ENCODE measurements at places on chromosomes 3 and 15. TPM values are rescaled to one million over a fixed set of nuclear protein-coding genes. Genes with fewer than 3 reads are reported as not detected.

DNA sequence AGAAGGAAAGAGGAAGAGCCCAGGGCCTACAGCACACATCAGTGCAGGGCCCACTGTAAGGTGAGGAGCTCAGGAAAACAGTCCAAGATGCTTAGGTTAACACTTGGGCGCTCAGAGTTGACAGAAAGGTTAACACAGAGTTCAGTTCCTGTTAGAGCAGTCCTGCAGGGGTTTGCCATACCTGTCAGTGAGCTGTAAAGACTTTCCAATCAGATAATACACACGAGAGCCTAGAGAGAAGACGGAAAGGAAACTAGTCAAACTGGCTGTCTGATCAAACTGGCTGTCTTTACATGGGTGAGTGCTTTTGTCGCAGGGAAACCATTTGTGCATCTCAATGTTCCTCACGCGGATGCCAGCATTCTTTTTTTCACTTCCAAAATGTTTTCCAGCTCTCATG is 61.4 kb upstream of the ARHGEF26 start:
- DNase-seq: no peak
- peaks cover 3% of the 10 kb centered on the region for H3K4me1 ChIP-seq
- no peak overlapping the region for H3K27ac ChIP-seq
- no peaks in the 10 kb centered on the region for H3K36me3 ChIP-seq
- H3K4me3 ChIP-seq: no peak overlapping the region

- peaks cover 7% of the 10 kb centered on the region for H3K4me1 ChIP-seq
- H3K4me3 ChIP-seq: no peak overlapping the region
- H3K36me3 ChIP-seq: no peaks in the 10 kb centered on the region
- no peak overlapping the region for H3K27ac ChIP-seq
- no peak for DNase-seq
These were observed 619.9 kb downstream of the FOXP1 start for GRCh38 chr3:70963431-70964275.

DNA sequence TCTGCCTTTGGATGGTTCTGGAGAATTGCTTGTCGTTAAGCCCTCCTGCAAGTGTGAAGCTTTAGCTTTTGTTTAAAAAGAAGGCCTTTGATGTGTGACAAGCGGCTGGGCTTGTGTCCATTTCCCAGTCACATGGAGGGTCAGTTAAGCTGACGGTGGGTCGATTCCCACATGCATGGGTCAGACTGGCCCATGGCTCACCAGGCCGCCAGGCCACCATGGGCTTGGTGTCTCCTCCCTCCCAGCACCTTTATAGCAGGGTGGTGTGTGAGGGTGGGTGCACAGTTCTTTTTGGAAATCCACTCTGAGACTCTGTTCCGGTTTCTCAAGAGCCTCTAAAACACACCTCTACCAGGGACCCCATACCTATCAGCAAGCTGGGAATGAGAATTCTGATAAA is 67.2 kb downstream of the SCN5A start:
- no peak overlapping the region for H3K4me3 ChIP-seq
- DNase-seq: peak; percentile 39
- no peak overlapping the region for H3K27ac ChIP-seq
- 0 out of 2 replicates have a peak, but pooled peaks cover 2% of the 10 kb centered on the region for H3K36me3 ChIP-seq
- H3K27me3 ChIP-seq: no peaks in the 10 kb centered on the region
- H3K4me1 ChIP-seq: no peaks in the 10 kb centered on the region

DNA sequence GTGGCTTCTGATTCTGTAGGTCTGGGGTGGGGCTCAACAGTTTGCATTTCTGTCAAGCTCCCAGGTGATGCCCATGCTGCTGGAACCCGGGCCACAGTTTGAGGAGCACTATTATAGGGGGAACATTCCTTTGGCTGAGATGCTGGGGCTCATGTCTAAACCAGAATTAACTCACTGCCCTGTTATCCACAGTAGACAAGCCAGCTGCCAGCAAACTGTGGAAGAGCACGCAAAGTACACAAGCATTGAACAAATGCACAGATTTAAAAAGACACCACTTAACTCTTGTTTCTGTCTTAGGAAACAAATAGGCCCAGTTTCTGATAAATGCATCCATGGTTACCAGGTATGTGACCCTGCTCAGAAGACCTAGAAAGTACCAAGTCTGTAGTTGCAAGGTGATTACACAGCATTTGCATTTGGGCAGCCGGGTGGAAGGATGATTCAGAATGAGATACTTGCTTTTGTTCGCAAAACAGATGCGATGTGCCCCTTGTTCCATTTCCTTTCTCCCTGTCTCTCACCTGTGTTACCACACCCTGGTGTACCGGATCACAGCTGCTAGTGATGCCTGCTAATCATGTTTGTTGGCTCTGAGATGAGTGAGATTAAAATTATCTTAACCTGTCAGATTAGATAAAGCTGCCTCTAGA is 12.4 kb downstream of the GYG1 start:
- no peak overlapping the region for H3K4me3 ChIP-seq
- H3K36me3 ChIP-seq: peaks cover 2% of the 10 kb centered on the region
- no peak for DNase-seq
- no peaks in the 10 kb centered on the region for H3K4me1 ChIP-seq

- DNase-seq: no peak
- no peaks in the 10 kb centered on the region for H3K27me3 ChIP-seq
- H3K36me3 ChIP-seq: peaks cover 61% of the 10 kb centered on the region
- H3K4me1 ChIP-seq: no peaks in the 10 kb centered on the region
- H3K4me3 ChIP-seq: no peak overlapping the region
- H3K27ac ChIP-seq: no peak overlapping the region
These were observed 73.4 kb downstream of the AQR start for GRCh38 chr15:34896183-34896582.

- peaks cover 24% of the 10 kb centered on the region for H3K4me1 ChIP-seq
- H3K36me3 ChIP-seq: no peaks in the 10 kb centered on the region
- DNase-seq: no peak
These were observed 119.2 kb downstream of the PTPRG start for GRCh38 chr3:61680617-61681016.

- no peak for DNase-seq
- H3K27me3 ChIP-seq: no peaks in the 10 kb centered on the region
- no peaks in the 10 kb centered on the region for H3K4me1 ChIP-seq
- no peaks in the 10 kb centered on the region for H3K36me3 ChIP-seq
- no peak overlapping the region for H3K4me3 ChIP-seq
- no peak overlapping the region for H3K27ac ChIP-seq
These were observed 161.0 kb upstream of the ADAMTS9 start for GRCh38 chr3:64848822-64849221.

DNA sequence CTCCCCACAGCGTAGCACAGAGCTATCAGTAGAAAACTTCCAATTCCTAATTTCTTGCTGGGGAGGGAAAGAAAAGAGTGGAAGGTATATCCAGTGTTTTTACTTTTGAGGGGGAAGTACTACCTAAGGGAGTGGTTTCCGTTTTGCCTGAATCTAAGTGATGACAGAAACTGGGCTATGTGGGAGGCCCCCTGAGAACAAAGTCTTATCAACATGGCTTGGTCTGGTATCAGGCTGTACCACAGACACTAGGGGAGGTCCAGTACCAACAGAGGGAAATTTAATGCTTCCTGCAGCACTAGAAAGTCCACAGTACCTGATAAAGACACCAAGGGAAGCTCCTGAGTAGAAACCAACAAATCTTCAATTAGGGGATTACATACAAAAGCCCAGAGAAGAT is 199.2 kb downstream of the IL5RA start:
- DNase-seq: no peak
- no peaks in the 10 kb centered on the region for H3K36me3 ChIP-seq
- H3K4me1 ChIP-seq: no peaks in the 10 kb centered on the region
- H3K27me3 ChIP-seq: no peaks in the 10 kb centered on the region

GRCh38 chr15:70319466-70319865 is 221.7 kb upstream of the TLE3 start:
- DNase-seq: no peak
- H3K27me3 ChIP-seq: no peaks in the 10 kb centered on the region
- H3K4me1 ChIP-seq: no peaks in the 10 kb centered on the region

DNA sequence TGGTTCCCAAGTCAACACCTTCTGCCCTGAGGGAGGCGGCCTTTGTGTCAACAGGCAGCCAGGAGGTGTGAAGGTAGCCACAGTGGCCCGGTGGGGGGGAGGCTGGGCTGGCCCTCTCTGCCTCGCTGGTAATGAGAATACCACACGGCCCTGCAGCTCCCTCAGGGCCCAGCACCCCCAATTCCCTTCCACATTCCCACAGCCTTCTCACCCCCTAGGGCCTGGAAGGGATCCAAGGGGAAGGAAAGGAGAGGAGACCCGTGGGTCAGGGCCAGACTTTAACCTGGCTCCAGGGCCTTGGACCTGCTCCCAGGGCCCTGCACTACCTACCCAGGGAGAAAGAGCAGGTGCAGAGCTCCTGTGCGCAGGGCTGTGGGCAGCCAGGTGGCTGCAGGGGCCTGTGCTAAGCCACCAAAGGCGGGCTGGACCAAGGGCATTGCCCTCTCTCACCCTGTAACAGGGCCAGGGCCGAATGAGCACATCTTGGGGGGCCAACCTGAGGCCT is 8.7 kb upstream of the MESP2 start:
- no peaks in the 10 kb centered on the region for H3K4me1 ChIP-seq
- H3K36me3 ChIP-seq: no peaks in the 10 kb centered on the region
- no peaks in the 10 kb centered on the region for H3K27me3 ChIP-seq
- H3K4me3 ChIP-seq: no peak overlapping the region

GRCh38 chr3:17140670-17141505 is 256.1 kb downstream of the PLCL2 start:
- peaks cover 2% of the 10 kb centered on the region for H3K4me1 ChIP-seq
- H3K36me3 ChIP-seq: no peaks in the 10 kb centered on the region
- no peak overlapping the region for H3K27ac ChIP-seq
- DNase-seq: no peak
- no peaks in the 10 kb centered on the region for H3K27me3 ChIP-seq

GRCh38 chr15:31325595-31326155 is 960 bp upstream of the KLF13 start:
- DNase-seq: no peak
- peak overlapping the region; percentile 55 for H3K27ac ChIP-seq
- H3K36me3 ChIP-seq: no peaks in the 10 kb centered on the region
- H3K4me1 ChIP-seq: peaks cover 17% of the 10 kb centered on the region

GRCh38 chr3:117843356-117843755 is 1133.8 kb downstream of the TUSC7 start:
- no peak overlapping the region for H3K4me3 ChIP-seq
- no peak for DNase-seq
- no peak overlapping the region for H3K27ac ChIP-seq
- no peaks in the 10 kb centered on the region for H3K27me3 ChIP-seq
- H3K4me1 ChIP-seq: no peaks in the 10 kb centered on the region
- no peaks in the 10 kb centered on the region for H3K36me3 ChIP-seq

GRCh38 chr15:86347245-86347644 is 267.6 kb downstream of the AGBL1 start:
- no peaks in the 10 kb centered on the region for H3K36me3 ChIP-seq
- no peak overlapping the region for H3K4me3 ChIP-seq

Gene MAGEL2
- 4.5 TPM for total RNA-seq

- H3K27me3 ChIP-seq: no peaks in the 10 kb centered on the region
- H3K27ac ChIP-seq: no peak overlapping the region
- no peaks in the 10 kb centered on the region for H3K36me3 ChIP-seq
- no peak overlapping the region for H3K4me3 ChIP-seq
These were observed 345.7 kb upstream of the RBMS3 start for GRCh38 chr3:28935146-28935545.

DNA sequence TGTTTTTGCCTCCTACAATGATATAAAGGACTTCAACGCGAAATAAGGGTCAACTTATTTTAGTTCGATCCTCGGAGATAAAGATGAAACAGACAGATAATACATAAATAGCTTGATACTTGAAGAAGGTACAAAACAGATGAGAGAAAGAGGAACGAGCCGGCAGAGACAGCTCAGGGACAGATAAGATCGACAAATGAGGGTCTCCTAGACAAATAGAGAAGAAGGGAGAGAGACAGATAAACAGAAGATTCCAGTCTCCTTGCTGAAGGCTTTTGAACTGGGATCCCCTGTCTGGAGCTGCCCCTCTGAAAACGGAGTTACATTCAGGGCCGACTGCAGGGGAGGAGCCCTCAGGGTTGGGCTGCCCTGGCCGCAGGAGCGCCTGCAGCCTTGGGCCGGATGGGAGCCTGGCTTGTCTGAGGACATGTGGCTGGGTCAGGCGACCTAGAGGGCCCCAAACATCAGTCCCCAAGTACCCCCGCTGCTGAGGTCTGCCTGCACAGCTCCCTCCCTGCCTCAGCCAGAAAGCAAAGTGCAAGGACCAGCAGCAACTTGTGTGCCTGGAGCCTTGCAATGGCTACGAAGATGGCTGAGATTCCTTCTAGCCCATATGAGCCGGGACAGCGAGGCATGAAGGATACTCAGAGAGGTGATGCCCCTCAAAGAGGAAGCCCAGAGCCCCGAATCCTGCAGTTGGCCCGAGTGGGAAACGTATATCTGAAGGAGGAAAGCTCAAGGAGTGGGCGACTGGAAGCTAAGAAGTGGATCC is 926 bp upstream of the SKOR1 start:
- peak; percentile 56 for DNase-seq
- peaks cover 55% of the 10 kb centered on the region for H3K4me1 ChIP-seq
- H3K36me3 ChIP-seq: no peaks in the 10 kb centered on the region

Data from H1 (cell line).